ENCODE measurements at places on chromosomes 7 and 10. TPM values are rescaled to one million over a fixed set of nuclear protein-coding genes. Genes with fewer than 3 reads are reported as not detected.

Gene MEOX2
- total RNA-seq, result 5.6 TPM

Gene SLC26A5
- not detected for total RNA-seq

Gene ZNF33A
- 30.9 TPM for total RNA-seq

Gene FGFBP3
- total RNA-seq, result 0.71 TPM

Gene MEIG1
- not detected for total RNA-seq

Gene LIPM
- not detected for total RNA-seq

GRCh38 chr10:44938956-44939355, 20.6 kb upstream of the RASSF4 start:
- H3K27ac ChIP-seq, result no peak overlapping the region
- no peak for DNase-seq
- no peaks in the 10 kb centered on the region for H3K27me3 ChIP-seq
- no peaks in the 10 kb centered on the region for H3K36me3 ChIP-seq
- no peak overlapping the region for H3K4me3 ChIP-seq
- peaks cover 13% of the 10 kb centered on the region for H3K4me1 ChIP-seq

GRCh38 chr7:149050941-149051340, 22.6 kb upstream of the PDIA4 start:
- H3K27me3 ChIP-seq, result no peaks in the 10 kb centered on the region
- H3K36me3 ChIP-seq, result no peaks in the 10 kb centered on the region
- H3K27ac ChIP-seq, result no peak overlapping the region
- H3K4me1 ChIP-seq, result no peaks in the 10 kb centered on the region

DNA sequence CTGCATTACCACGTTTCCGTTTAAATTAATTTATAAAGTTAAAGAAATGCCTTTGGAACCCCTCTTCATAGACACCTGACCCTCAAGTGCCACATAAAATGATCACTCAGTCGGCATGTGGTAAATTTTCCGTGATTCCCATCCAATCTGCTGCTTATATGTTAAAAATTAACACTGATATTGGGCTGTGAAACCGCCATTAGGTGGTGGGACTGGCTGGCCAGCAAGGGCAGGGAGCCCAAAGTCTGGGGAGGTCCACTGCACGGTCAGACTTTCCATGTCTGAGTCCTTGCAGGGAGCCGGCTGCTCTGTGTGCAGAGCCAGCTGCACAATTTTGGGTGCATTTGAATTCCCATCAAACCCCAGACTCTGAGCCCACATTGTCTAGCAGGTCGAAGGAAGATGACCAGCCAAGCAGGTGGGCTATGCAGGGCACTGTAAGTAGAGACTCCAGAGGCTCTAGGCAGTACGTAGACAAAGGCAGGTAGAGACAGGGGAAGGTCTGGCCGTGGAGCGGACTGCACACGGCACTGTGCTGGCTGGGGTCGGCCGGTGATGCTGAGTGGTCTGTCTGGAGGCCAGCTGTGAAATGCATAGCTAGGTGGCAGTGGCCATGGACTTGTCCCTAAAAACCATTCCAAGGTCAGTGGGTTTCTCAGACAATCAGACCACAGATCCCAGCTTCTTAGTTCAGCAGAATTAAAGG, 122.9 kb downstream of the SH3PXD2A start:
- H3K36me3 ChIP-seq, result no peaks in the 10 kb centered on the region
- H3K27ac ChIP-seq, result no peak overlapping the region
- peaks cover 10% of the 10 kb centered on the region for H3K4me1 ChIP-seq
- no peaks in the 10 kb centered on the region for H3K27me3 ChIP-seq
- no peak for DNase-seq

GRCh38 chr7:117718116-117718835, 155.0 kb downstream of the CTTNBP2 start:
- no peaks in the 10 kb centered on the region for H3K27me3 ChIP-seq
- H3K4me3 ChIP-seq, result no peak overlapping the region
- H3K36me3 ChIP-seq, result peaks cover 10% of the 10 kb centered on the region
- no peaks in the 10 kb centered on the region for H3K4me1 ChIP-seq

- no peak for DNase-seq
- no peaks in the 10 kb centered on the region for H3K27me3 ChIP-seq
- no peak overlapping the region for H3K4me3 ChIP-seq
- H3K4me1 ChIP-seq, result no peaks in the 10 kb centered on the region
Measured at GRCh38 chr7:85699482-85699881, 512.6 kb upstream of the SEMA3D start.

DNA sequence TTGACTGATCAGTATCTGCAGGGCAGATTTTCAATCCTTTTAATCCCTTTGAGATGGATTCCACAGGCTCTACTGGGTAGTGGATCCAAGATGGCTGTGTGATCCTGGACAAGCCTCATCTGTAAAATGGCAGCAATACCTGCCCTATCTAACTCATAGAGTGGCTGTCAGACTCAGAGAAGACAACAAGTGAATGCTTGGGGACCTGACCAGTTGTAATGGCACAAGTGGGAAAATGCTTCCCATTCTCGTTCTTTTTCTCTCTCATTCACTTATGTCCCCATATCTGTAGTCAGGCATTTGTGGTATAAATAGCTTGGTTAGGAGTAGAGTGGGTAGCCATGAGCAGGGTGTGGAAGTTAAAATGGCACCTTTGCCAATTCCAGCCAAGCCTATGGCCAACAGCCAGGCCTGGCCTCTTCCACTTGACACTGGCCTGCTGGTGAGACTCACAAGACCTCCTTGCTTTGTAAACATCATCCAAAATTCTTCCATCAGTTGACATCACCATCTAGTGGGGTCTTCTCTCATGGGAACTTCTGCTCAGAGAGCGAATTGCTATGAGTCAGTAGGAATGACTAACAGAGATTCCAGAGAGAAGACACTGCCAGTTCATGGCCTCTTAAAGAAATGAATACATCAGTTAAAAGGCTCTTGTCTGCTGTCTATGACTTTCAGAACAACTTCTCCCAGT, 150.1 kb downstream of the PLPP4 start:
- DNase-seq, result no peak
- H3K27ac ChIP-seq, result no peak overlapping the region
- H3K4me1 ChIP-seq, result no peaks in the 10 kb centered on the region

GRCh38 chr7:5699467-5700384, 81.7 kb downstream of the RNF216 start:
- peak overlapping the region; percentile 95 for H3K27ac ChIP-seq
- no peak overlapping the region for H3K4me3 ChIP-seq
- no peaks in the 10 kb centered on the region for H3K36me3 ChIP-seq
- H3K27me3 ChIP-seq, result no peaks in the 10 kb centered on the region
- H3K4me1 ChIP-seq, result no peaks in the 10 kb centered on the region
- no peak for DNase-seq

DNA sequence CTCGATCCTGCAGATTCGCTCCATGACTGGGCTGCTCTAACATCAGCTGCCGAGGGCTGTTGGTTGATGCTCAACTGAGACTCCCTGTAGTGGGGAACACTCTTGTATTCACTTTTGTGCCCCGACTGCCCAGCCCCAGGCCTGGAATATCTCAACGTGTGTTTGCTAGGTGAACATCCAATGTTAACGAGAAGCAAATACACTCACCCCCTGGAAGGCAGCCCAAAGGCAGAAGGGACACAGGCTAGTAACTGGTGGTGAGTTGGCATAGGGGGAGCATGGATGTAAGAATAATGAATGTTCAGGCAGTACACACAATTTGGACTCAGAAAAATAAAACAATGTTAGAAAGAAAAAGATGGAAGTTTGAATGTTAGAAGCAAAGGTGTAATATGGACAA, 24.0 kb upstream of the RBM33 start:
- no peak for DNase-seq
- H3K4me1 ChIP-seq, result no peaks in the 10 kb centered on the region
- no peaks in the 10 kb centered on the region for H3K36me3 ChIP-seq

GRCh38 chr10:131431533-131431932, 120.0 kb upstream of the TCERG1L start:
- no peaks in the 10 kb centered on the region for H3K36me3 ChIP-seq
- H3K27ac ChIP-seq, result no peak overlapping the region
- no peak overlapping the region for H3K4me3 ChIP-seq
- peaks cover 11% of the 10 kb centered on the region for H3K27me3 ChIP-seq
- peaks cover 19% of the 10 kb centered on the region for H3K4me1 ChIP-seq

- no peaks in the 10 kb centered on the region for H3K36me3 ChIP-seq
- H3K27ac ChIP-seq, result no peak overlapping the region
- H3K4me3 ChIP-seq, result no peak overlapping the region
Measured at GRCh38 chr10:76840802-76841201, 796.8 kb downstream of the KCNMA1 start.

GRCh38 chr10:131647789-131648188, 253.0 kb upstream of the PPP2R2D start:
- no peaks in the 10 kb centered on the region for H3K36me3 ChIP-seq
- no peaks in the 10 kb centered on the region for H3K4me1 ChIP-seq

DNA sequence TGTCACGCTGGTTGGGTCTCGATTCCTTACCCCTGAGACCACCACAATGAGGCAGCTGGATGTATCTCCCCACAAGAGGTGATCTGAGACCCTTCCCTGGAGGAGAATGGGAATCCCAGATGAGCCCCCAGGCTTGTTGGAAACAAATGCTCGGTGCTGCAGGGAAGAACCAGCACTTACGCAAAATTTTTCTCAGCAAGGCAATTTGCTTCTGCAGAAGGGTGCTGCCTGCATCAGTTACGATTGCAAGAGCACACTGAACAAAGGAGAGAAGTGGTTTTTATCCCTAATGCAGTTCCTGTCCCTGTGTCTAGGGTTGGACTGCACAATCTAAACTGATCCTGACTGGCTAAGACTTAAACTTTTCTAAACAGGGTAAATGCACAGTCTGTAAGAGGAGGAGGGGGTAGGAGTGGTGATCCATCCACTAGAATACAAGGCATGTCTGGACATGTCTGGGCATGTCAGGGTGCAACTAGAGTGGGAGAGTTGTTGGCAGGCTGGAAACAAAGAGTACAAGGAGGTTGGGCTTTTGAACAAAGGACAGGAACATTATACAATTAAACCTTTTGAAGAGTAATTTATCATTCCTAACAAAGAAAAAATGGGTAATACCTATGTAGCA, 114.9 kb upstream of the FAM3C start:
- H3K4me3 ChIP-seq, result no peak overlapping the region
- DNase-seq, result no peak
- H3K36me3 ChIP-seq, result no peaks in the 10 kb centered on the region
- no peaks in the 10 kb centered on the region for H3K4me1 ChIP-seq
- no peaks in the 10 kb centered on the region for H3K27me3 ChIP-seq
